ENCODE measurements at places on chromosomes 16 and 17.
A peak's percentile ranks its signal among the peaks of the same experiment; 100 is the strongest.

DNA sequence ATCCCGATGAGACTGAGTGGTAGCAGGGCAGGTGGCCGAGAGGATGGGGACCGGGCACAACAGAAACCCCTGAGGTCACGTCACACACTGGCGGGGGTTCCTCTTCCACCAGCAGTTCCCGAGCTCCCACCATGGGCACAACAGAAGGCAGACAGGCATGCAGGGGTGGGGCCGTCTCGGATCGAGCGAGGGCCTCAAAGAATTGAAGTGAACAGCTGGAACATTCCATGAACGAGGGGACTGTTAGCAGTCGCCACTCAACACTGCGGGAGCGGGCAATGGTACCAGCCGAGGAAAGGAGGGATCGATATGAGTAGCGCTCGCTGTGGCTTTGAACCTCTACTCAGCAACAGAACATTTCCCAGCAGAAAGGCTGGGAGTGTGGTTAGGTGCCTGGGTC, 5.3 kb downstream of the CEP131 start:
- DNase-seq: no peak

GRCh38 chr17:61750656-61751055, 112.7 kb downstream of the BRIP1 start:
- no peak for DNase-seq

- no peak for DNase-seq
Observed at GRCh38 chr17:70006159-70006558, 68.9 kb upstream of the KCNJ16 start.

- no peak for DNase-seq
Observed at GRCh38 chr16:81616321-81617020, 162.6 kb upstream of the PLCG2 start.

GRCh38 chr17:73744411-73744810, 100.2 kb upstream of the SDK2 start:
- no peak for DNase-seq

DNA sequence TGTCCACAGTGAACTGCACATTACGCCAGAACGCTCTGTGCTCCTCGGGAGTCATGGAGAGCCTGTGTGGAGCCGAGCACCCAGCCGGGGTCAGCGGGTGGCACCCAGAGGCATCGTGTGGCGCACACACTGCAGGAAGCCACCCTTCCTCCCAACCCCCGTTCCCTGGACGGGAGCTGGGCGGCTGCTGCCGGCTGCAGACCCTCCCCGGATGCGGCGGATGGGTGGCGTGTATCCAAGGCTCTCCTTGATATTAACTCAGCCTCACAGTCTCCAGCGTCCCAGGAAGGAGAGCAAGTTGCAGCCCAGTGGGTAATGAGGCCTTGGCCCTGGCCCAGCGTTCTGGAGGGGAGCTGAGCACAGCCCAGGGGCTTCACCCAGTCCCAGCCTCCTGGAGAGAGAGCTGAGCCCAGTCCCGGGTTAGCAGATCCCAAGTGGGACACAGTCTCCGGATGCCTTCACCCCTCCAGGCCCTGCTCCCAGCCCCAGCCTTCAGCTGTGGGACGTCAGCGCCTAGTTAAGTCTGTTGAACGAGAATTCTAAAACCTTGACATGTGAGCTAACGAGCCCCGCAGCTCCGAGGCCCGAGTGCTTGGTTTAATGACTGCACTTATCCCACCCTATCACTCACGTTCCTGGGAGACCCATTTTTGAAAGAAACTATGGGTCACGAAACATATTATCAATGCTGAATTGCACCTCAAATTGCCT, 86.6 kb downstream of the TBC1D16 start:
- peak; percentile 79 for DNase-seq

DNA sequence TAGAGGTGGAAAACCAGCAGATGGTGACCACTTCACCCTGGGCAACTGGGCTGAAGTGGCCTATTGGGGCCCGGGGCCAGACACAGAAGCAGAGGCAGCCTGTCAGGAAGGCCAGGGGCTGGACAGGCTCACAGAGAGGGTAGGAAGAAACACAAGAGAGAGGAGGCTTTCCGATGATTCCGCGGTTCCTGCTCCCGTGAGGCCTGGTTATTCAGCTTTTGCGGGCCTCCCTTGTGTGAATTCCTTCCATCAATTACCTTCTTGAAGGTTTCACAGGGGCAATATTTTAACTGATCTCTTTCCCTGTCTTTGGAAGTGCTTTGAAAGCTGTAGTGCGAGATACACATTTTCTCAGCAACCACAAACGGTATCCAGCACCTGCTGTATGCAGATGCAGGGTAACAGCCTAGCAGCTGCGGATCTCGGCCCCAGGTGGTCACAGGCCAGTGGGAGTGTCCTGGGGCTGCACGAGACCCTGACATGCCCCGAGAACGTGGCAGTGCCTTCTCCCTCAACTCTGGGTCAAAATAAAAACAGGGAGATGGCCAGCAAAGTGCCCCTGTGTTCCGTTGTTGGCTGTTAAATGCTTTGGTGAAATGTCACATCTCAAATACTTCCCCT, 11.6 kb upstream of the CMIP start:
- no peak for DNase-seq

GRCh38 chr16:5900046-5900445, 802.5 kb upstream of the EEF2KMT start:
- DNase-seq: no peak

DNA sequence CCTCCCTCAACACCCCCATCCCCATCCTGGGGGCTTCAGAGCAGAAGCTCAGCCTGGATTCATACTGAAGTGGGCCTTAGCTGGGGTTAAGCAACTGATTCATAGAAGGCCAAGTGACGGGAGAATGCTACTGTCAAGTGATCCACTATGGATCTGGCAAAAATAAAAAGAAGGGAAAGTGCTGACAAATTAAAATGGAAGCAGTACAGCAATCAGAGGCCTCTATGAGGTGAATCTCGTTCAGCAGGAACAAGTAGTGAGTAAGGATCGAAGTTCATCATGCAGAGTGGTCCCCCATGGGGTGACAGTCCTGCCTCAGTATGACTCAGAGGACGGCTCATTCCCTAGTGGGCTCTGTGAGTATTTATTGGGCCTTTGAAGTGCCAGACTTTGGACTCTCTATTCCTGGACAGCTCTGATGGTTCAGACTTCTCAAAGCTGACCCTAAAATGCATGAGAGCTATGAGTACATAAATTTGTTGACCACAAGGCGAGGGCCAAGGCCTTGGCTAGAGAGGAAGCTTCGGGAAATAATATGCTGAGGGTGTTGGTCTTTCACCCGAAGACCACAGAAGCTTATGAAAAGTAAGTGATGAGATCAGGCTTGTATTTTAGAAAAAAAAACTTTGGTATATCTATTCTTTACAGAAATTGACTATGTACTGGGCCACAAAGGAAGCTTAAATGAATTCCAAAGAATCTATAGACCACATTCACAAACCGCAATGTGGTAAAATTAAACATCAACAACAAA, 5.3 kb upstream of the NSMCE1 start:
- DNase-seq: no peak

GRCh38 chr16:15946257-15947044, 3.0 kb upstream of the ABCC1 start:
- peak; percentile 21 for DNase-seq

- DNase-seq: no peak
Observed at GRCh38 chr16:87240211-87241136, 76.7 kb downstream of the C16orf95 start.

All from chondrocyte (in vitro differentiated cells).